ENCODE measurements at places on chromosomes 5 and 9.
A peak's percentile ranks its signal among the peaks of the same experiment; 100 is the strongest.

DNA sequence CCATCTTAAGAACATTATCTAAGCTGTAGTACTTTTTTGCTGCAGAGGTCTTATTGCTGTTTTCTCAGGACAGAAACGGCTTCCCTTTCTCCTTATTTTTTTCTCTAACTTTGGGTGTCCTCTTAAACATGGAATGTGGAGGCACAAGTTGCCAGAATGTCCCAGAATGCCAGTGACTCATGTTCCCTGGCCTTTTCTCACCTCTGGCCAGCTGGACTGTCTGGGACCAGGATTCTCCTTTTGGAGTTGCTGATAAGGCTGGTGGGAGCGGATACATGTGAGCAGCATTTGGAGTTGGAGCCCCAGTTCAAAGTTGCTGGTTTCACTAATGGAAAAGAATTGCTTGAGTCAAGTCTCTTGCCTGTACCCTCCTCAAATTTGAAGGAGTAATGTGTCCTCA, 112.8 kb downstream of the ARHGAP26 start:
- DNase-seq, result no peak

DNA sequence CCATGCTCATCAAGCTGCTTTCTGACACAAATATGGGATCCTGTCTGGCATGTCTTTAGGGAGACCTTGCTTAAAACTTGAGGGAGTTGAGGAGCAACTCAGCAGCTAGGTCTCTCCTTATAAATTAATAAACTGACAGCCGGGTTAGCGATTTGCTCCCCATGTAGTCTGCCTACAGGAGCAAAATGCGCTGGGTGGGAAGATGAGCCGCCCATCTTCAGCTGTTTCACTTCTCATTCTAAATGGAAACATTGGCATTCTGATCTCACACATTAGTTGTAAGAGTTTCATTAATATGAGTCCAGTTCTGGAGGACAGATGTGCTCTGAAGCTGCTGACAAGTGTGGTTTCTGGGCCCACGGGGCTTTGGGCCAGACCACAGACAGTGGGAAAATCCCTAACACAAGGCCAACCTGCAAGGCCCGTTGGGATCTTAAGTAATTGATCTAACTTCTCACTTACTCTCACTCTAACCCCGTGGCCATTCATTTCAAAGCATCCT, 197.0 kb downstream of the MCTP1 start:
- no peak for DNase-seq

GRCh38 chr9:71897577-71897976, 13.4 kb downstream of the ABHD17B start:
- DNase-seq, result peak; percentile 3

DNA sequence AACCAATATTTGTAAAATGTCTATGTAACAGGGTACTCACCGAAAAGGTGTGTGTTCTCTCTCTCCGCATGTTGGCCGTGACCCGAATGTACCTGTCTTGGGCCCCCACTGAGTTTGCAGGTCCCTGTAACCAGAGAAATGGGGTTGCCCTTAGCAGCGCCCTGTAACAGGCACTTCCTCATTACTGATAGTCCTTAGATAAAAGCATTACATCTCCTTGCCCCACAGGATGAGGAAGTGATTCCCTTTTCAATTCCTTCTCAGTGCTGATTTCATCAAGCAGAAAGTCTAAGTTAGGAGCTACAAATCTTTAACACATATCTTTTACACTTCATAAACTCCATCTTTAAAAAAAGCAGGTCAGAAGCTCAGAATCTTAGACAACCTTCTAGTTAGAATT, 15.2 kb upstream of the HMHB1 start:
- peak; percentile 72 for DNase-seq

DNA sequence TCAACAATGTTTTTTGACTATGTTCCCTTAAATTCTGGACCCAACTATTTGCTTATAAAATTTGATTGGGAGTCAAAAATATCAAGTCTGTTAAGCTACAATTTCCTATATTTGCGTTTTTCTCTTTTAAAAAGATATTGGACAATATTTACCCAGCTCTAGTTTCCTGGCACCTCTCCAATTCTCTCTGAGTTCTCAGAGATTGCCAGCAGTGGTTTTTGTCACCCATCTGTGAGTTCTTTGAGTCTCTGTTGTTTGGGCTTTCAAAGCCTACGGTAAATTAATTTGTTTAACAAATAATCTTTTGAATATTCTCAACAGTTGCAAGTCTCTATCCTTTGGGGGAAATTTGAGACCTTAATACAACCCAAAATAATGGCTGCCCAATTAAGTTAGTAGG, 174.2 kb upstream of the PUM3 start:
- DNase-seq, result no peak

- DNase-seq, result no peak
Measured at GRCh38 chr5:116142495-116142894, 57.7 kb downstream of the COMMD10 start.

GRCh38 chr9:97675655-97676054, 21.5 kb downstream of the XPA start:
- no peak for DNase-seq

DNA sequence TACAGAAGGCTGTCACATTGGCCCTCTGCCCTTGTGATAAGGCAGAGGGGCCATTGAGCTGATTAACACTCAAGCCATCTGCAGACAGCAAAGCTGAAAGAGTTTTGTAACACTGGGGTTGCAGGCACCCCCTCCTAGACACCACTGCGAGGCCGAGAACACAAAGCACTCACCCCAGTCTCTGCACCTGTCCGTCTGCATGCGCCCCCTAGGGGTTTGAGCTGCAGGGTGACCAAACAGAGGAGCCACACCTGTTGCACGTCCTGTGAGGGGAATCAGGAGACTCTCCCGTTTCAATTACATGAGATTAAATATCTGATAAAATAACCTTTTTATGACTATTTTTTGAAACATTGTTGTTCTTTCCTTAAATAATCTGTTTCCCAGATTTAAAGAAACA, 1180.4 kb downstream of the CDH9 start:
- no peak for DNase-seq

GRCh38 chr5:133821311-133821741, 147.1 kb downstream of the C5orf15 start:
- DNase-seq, result no peak

DNA sequence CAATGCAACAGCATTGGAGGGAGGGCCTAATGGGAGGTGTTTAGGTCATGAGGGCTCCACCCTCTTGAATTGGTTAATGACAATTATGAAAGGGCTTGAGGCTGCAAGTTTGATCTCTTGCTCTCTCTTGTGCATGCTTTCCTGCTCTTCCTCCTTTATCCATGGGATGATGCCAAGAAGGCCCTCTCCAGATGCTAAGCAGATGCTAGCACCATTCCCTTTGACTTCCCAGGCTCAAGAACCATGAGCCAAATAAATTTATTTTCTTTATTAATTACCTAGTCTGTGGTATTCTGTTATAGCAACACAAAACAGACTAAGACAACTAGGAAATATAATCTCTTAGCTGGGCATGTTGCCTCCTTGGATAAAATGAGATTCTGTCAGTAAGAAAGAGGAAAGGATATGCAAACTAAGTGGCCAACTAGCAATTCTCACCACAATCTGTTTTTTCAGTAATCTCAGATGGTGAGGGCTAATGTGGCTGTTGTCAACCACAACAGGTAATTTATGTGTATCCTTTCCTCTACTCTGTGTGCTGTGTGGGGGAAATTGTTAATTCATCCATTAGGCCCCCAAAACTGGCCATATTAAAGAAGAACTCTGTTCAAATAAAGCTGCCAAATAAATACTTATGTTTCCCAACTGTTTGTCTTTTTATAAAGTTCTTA, 269.1 kb upstream of the CD180 start:
- no peak for DNase-seq

DNA sequence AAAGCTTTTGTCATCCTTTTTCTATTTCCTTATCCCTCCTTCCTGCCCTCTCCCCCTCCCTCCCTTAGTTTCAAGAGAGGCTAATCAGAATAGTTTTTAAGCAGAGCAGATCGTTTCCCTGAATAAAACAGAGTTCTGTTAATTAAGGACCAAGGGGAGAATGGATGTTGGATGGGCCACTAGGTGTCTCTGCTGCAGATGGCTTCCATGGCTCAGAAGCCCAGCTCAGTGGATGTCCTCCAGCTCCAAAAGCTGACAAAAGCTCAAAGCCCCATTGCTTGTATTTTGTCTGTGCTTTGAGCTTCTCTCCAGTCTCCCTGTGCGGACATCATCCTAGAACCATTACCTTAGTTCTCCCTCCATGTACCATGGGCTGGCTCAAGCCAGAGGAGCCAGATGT, 21.0 kb upstream of the NPR3 start:
- DNase-seq, result no peak

DNA sequence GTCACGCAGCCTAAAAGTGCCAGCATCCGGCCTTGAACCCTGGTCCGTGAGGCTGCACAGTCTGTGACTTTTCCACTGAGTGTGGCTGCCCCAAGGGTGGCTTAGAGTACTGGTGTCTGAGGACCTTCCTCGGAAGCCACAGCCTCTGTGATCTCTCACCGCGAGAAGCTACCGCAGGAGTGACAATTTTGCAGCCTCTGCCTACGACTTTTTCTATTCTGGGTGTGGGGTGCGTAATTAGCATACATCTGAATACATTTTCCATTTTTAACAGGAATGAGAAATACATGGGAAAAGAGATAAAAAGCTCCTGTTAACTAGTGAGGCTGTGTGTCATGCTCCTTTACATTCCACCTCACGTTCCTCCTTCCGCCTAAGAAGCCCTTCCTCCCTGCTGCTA, 48.3 kb upstream of the HRH2 start:
- DNase-seq, result no peak

DNA sequence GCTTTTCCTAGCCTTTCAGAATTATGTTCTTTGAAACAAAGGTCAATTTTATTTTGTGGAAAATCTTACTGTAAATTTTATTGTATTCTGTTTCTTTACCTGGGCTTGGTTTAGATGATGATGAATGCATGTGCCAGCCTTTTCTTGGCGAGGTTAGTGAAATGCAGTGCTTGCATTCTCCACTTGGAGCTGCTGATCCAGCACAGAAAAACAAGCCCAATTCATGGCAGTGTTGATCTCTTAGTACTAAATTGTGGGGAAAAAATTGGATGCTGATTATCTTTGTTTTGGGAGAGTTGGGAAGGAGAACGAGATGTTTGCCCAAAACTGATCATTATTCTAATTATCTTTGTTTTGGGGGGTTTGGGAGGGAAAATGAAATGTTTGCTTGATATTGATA, 3.7 kb downstream of the HABP4 start:
- DNase-seq, result no peak

- DNase-seq, result no peak
Measured at GRCh38 chr9:99180199-99180598, 41.5 kb downstream of the ALG2 start.

- DNase-seq, result peak; percentile 55
Measured at GRCh38 chr5:97838214-97838613, 655.2 kb upstream of the RIOK2 start.

Measured in SIG-M5 (cell line).